ENCODE measurements at places on chromosomes 3 and 15.

DNA sequence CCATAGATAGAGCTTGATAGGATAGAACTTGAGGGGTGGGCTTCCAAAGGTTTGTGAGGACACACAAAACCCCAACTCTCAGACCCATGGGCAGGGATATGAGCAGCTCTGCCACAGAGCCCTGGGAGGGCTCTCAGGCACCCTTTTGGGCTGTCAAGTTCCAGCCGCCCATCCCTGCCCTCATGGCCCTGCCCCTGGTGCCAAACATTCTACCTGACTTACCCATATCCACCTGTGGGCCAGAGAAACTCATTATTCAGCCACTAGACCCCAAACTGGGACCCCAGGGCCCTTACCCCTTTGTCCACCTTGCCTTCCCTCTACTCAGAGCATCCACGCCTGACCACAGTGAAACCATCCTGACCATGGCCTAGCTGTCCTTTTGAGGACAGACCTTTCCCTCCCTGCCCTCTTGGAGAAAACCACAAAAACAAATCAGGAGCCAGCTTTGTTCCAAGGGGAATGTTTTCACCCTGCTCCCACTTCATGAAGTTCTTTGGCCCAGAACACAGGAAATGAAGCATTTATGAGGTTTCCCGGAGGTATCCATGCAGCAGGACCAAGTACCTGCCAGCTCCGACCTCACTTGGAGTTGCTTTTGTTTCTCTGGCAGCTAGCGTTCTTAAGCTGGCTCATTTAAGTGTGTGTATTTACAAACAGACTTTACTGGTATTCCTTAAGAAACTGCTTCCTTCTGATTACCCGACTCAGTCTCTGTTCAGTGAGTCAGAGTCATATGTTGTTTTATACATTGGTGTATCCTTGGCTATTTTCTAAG lies 34.2 kb upstream of the GALNT15 start:
- no peak for DNase-seq

- no peak for DNase-seq
Observed at GRCh38 chr15:69132977-69133861, 27.2 kb upstream of the GLCE start.

DNA sequence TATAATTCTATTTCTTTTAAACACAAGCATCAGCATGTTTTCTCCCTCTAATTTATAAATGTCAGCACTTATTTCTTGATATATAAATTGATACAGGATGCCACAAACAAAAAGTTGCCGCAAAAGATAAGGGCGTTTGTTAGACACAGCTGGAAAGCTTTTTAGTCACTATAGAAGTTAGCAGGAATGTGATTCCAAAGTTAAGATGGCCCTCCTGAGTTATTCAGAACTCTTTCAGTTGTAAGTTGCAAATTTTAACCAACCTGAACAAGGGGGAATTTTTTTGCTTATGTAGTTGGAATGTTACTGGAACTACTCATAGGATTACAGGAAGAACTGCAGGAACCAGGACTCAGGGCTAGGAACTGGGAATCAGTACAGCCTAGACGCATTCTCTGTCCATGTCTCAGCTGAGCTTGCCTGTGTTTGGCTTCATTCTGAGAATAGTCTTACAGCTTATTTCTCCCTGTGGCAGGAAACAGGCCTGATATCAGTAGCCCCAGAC lies 166.3 kb downstream of the VGLL4 start:
- DNase-seq: no peak

GRCh38 chr3:185325946-185326791 lies 36.8 kb upstream of the MAP3K13 start:
- no peak for DNase-seq

DNA sequence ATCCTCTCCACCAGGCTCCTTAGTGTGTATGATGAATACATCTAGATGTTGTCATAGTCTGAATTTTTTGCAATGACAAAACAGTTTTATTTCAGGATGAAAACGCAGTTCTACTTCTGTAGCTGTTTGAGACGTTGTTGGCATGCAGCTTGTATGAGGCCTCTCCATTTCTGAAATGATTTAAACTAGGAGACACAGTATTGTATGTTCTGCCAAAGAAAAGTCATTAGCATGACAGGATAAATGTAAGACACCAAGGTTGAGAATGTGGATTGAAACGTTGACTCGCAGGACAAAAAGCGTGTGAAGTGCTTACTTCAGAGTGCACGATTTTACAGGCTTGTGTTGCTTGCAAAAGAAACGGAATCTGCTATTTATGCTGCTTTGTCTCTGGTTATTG lies 35.3 kb downstream of the ABHD17C start:
- no peak for DNase-seq

GRCh38 chr3:7700539-7700938 lies 801.1 kb upstream of the LMCD1 start:
- no peak for DNase-seq
